ENCODE measurements at places on chromosomes 13 and 19.

DNA sequence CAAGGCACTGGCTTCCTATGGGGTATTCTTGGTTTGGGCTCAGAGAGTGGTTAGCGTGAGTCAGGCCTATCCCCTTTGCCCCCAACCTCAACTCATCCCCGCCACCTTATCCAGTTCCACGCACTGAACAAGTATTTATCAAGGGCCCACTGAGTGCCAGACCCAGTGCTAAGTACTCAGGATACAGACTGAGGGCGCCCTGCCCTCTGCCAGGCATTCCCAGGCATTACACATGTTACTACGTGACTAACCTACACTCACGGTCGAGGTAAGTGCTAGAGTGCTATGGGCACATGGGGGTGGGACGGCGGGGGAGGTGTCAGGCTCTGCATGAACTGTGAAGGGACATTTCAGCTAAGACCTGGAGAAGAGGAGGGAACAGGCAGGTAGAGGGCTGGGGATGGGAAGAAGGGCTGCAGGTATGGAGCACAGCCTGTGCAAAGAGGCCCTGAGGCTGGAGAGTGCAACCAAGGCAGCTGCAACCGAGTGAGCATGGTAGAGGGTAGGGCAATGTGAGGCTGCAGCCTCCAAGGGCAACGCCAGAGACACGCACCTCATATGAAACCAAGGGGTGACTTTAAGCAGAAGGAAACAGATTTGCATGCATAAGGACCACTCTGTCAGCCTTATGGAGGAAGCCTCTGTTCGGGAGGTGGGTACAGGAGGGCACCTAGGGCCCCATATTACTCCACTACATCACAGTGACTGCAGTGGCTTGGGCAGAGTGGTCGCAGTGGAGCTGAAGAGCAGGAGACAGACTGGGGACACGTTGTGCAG lies 22.5 kb downstream of the DHRS12 start:
- DNase-seq = no peak

- no peak for DNase-seq
Observed at GRCh38 chr13:77016251-77016812, 10.6 kb downstream of the FBXL3 start.

GRCh38 chr13:51162701-51163100 lies 51.6 kb upstream of the C13orf42 start:
- no peak for DNase-seq

DNA sequence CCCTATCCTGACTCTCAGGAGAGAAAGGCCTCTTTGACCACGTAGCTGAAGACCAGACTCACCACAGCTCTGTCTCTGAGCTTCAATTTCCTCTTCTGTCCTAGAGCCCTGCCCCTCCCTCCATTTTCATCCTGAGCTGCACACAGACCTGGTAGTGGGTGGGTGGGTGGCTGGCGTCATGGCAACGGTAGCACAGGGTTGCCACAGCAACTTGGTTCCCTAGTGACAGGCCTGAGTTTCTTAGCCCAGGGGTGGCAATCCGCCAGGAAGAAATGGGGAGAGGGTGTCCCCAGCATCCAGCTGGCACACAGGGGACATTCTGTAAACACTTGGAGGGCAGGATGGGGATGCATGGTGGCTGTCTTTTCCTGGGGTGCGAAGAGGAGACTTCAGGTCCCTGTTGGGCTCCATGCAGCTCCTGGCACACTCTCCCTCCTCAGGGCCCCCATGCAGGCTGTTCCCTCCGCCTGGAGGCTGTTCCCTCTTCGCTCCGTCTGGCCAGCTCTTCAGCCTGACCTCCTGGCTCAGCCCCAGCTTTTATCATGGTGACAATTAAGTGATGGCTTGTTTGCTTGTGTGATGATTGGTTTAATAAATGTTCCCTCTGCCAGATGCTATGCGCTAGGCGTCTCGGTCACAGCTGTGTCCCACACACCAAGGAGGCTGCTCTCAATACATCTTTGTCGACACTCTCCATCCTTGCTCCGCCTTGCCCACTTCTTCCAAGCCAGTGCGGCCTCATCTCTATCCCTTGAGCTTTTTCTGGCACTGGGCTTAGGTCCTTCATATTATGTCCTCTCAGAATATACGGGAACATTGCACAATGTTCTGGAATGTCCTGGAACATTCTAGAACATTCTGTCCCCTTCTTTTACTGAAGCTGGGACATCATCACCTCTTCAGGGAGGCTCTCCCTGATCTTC lies 7.4 kb upstream of the KLHL26 start:
- no peak for DNase-seq

GRCh38 chr13:70188567-70188966 lies 80.3 kb upstream of the KLHL1 start:
- no peak for DNase-seq

DNA sequence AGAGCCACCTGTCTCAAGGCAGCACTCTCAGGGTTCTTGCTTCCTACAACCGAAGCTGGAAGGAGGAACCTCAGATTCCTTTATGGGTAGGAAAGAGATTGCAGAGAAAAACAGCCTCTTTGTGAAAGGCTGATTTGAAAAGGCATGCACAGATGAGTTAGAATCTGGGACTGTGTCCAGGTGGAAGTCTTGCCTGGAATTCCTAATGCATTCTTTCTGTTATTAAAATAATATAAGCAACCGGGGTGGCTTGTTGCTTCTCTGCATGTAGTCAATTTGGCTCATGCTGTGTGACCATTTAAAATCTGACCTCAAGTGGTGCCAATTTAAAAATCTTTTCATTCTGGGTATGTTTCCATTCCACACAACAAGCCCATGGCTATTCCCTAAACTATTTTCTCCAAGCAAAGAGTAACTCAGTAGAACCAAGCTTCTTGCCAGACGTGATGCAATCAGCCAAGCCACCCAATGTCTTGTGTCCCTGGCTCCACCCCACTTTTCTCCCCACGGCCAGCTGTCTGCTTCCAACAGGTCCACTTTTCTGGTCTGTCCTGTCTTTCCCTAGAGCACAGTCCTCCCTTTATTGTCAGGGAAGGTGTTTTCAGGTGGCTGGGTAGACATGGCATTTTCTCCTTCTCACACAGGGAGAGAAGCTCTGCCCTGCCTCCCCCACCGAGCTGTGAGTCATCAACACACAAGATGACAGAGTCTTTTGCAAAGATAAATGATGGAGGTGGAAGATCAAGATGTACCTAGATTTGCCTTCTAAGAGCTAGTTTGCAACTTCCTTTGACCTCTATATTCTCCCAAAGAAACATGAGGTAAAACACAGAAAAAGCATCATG lies 394.3 kb downstream of the FOXO1 start:
- DNase-seq = peak; percentile 20

GRCh38 chr13:65551208-65551607 lies 1678.9 kb downstream of the PCDH9 start:
- DNase-seq = no peak
